T-helper 1 cell (primary cell): ENCODE measurements at places on chromosomes 13 and 19.

- DNase-seq: no peak
These were observed 7.3 kb downstream of the OPA3 start for GRCh38 chr19:45577111-45577905.

GRCh38 chr13:110610955-110611595 is 4.3 kb upstream of the NAXD start:
- peak; percentile 49 for DNase-seq

- no peak for DNase-seq
These were observed 4.9 kb downstream of the CALM3 start for GRCh38 chr19:46606019-46606418.

- DNase-seq: no peak
These were observed 1.2 kb downstream of the RFXAP start for GRCh38 chr13:36820222-36820621.

GRCh38 chr13:21365574-21365973 is 93.5 kb downstream of the ZDHHC20 start:
- no peak for DNase-seq

DNA sequence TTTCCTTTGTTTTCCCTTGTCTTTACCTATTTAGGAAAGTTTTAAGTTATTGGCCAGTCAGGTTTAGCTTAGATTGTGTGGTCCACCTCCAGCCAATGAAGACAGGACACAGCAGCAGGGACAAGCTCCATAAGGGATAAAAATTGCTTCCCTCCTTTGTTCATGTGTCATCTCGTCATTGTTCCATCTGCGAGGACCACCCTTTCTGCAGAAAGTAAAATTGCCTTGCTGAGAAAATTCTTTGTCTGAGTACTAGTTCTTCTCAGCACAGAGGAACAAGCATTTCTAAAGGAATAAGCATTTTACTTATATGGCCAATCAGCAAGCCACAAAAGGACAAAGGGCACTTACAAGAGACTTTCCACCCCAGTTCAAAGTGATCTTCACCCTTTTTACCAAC is 11.4 kb downstream of the ZNF560 start:
- no peak for DNase-seq

- no peak for DNase-seq
These were observed 144.1 kb downstream of the DPF1 start for GRCh38 chr19:38079926-38080380.

DNA sequence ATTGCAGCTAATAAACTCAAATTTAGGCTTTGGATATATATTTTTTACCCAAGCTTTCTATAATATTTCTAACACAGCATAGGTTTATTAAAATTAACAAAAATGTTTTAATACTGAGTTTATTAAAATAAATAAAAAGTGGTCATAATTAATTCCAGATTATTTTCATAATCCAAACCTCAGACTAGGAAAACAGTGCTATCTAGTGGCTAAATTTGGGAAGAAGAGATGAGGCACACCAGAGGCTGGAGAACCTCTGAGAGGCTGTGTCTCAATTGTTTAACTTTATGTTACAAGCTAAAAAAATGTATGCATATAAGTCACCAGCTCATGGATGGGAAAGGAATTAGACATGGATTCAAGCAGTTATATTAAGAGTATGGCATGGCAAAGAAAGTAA is 392.5 kb downstream of the DIAPH3 start:
- DNase-seq: no peak

- no peak for DNase-seq
These were observed 472.7 kb upstream of the NBEA start for GRCh38 chr13:34469196-34469986.

DNA sequence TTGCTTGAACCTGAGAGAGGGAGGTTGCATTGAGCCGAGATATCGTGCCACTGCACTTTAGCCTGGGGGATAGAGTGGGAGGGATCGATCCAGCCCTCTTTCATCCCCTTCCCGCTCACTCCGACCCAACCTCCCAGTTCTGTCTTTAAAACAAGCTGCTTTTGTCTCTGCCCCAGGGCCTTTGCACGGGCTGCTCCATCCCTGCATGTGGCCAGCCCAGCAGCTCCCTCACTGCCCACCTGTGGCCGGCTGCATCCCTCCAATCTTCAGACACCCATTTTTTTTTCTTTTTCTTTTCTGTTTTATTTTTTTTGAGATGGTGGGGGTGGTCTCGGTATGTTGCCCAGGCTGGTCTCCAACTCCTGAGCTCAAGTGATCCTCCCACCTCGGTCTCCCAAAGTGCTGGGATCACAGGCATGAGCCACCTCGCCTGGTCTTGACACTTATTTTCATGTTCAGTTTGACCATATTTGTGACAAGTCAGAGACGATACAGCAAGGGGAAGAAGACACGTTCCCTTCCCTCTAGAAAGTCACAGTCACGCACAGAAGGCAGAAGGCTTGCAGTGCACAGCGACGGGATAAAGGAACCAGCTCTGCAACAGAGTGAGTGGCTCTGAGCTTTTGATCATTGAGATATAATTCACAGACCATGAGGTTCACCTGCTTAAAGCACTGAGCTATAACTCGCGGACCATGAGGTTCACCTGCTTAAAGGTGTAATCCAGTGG is 31.8 kb downstream of the EFNA2 start:
- DNase-seq: no peak

- DNase-seq: no peak
These were observed 6.3 kb downstream of the THSD1 start for GRCh38 chr13:52399708-52400107.

DNA sequence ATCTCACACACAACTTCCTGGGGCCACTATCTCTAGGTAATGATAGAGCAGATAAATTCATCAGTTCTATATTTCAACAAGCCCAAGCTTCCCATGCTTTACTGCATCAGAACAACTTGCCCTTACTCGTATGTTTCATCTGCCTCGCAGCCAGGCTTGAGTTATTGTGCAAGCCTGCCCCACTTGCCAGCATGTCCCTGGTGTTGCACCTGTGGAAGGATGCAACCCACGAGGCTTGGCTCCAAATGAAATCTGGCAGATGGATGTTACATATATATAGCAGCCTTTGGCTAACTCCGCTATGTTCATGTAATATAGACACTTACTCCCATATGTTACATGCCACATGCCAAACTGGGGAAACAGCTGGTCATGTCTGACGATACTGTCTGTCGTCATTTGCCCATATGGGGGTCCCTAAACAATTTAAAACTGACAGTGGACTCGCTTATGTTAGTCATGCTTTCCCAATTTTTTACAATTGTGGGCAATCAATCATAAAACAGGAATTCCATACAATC is 6.2 kb downstream of the ERVK3-1 start:
- no peak for DNase-seq

GRCh38 chr13:48542581-48543341 is 9.9 kb upstream of the RCBTB2 start:
- DNase-seq: no peak

DNA sequence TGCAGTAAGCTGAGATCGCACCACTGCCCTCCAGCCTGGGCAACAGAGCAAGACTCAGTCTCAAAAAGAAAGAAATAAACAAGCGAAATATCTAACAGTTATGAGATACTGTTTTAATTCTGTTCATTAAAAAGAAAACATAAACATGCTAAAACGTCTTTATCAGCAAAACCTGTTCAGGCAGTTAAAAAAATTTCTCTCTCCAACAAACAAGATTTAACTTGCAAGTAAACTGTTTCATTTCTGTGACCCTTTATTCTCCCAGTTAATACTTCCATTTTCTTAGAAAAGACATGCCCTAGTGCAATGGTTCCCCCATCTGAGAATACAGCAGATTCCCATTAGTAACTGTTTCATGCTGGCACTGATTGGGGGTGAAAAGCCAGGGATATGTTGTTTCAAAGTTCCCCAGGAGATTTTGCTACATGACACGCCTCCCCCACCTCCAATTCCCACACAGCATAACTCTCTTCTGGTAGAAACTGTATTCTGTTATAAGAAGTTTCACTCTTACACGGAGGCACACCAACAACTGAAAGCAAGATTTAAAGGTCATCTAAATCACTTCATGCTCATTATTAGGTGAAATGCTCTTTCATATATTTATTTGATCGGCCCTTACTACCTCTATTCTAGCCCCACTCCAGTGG is 24.4 kb downstream of the ELF1 start:
- DNase-seq: no peak

DNA sequence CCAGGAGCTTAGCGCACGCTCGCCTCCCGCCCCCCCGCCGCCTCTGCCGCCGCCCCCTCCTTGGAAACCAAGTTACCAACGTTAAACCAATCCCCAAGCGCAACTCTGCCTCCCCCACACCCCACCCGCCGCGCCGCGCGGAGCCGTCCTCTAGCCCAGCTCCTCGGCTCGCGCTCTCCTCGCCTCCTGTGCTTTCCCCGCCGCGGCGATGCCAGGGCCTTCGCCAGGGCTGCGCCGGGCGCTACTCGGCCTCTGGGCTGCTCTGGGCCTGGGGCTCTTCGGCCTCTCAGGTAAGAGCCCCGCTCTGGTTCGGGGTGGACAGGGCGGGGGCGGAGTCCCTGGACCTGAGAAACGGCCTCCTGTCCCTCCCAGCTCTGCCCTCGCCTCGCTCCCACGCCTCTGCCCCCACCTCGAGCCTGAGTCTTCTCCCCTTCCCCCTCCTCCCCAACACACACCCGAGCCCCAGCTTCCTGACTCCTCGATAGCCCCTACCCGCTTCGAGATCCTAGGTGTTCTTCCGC is at the start of gene ICAM5:
ICAM5 (plus strand) TSS at position 117 of the 521 bp plus-strand sequence; CDS start at position 209, 92 bp downstream.
- no peak for DNase-seq

DNA sequence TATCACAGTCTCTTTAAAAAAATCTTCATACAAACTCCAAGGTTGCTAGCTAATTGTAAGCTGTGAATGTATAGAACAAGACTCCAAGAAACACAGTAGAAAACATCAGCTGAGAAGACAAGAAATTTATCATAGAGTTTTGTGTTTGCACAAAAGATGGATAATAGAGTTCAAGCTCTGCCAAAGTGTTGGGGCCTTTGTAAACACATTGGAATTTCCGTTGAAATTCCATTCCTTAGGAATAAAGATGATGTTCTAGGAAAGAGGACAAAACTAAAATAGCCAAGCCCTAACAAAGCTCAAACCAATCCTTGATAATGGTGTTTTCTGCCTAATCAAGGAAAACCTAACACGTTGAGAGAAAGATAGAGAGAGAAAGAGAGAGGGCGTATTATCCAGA is 20.6 kb downstream of the LRRC63 start:
- no peak for DNase-seq

- no peak for DNase-seq
These were observed 3.3 kb upstream of the OPA3 start for GRCh38 chr19:45587873-45588272.

DNA sequence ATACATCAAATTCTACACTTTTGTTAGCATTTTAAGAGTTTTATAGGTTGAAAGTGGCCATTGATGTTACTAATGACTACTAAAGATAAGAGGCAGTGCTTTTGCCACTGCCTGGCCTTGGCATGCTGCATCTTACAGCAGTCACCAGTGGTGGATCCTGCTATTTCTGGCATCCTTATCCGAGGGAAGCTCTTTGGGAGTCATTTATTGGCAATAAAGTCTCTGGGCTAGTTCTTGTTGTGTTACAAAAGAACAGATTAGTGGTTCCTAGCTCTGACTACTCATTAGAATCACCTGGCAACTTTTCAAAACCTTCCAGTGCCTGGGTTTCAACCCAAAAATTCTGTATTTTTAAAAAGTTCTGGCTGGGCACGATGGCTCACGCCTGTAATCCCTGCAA is 94.5 kb downstream of the ZMYM2 start:
- no peak for DNase-seq

GRCh38 chr19:35511337-35511736 is 2.1 kb downstream of the DMKN start:
- DNase-seq: no peak

DNA sequence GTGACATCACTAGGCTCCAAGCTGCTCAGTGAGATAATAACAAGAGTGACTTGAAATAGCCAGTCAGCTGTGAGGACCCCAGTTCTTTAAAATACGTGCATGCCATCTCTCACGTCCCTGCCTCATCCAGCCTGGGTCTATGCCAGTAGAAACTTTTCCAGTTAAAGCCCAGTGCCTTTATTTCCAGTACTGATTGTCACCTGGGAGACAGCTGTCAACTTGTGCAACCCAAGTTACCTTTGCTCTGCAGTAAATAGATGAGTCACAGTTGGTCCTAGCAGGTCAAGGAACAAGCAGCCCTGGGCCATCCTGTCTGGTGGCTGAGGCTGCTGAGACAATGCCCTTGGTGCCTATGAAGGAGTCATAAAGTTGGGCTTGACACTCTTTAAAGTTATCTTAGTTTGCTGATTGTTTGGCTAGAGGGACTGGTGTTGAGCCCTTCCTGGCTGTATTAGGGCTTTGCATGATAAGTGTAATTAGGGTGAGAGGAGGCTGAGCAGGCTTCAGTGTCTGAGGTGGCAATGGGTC is 228.7 kb downstream of the LACC1 start:
- DNase-seq: no peak

- no peak for DNase-seq
These were observed 5.7 kb upstream of the PNPLA6 start for GRCh38 chr19:7529610-7530490.

DNA sequence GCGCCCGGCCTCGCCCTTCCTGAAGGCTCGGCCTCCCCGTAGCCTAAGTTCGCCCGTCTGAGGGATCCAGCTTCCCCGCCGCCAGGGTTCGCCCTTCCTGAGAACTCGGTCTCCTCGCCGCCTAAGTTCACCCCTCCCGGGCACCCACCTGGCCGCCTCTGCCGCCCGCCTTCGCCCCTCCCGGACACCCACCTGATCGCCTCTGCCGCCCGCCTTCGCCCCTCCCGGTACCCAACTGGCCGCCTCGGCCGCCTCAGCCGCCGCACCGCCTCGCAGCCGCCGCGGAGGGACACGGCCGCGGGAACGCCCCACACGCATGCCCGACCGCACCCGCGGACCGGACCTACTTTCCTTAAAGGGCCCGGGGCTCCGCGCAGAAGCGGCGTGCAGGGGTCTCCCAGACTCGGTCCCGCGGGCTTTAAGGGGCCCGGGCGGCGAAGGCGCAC is at the start of gene MOB3A:
MOB3A (minus strand) TSS at position 293 of the 446 bp plus-strand sequence. CDS start 17,766 bp downstream, outside the sequence.
- no peak for DNase-seq
